Left lobe of liver (tissue), 2 donors: ENCODE measurements at places on chromosomes 16 and 17. TPM values are rescaled to one million over a fixed set of nuclear protein-coding genes. Genes with fewer than 3 reads are reported as not detected.

Gene AATK
- 0.70 TPM for total RNA-seq

Gene CARD14
- total RNA-seq, result 0.23 TPM

DNA sequence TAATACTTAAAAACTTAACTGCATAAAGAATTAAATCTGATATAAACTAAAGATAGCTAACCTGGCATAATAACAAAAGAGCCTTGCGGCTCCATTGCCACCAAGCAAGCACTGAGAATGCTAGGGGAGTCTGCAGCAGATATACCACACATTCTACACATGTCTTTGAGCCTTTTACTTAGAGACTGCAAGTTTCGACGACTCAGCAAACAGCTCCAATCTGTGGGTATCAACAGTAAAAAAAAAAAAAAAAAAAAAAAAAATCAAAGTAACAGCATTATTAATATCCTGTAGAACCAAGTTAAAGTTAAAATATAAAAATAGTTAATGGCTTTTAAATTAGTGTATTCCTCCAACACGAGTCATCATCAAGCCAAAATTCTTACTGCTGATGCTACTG is 27.8 kb upstream of the INTS2 start:
- DNase-seq, result no peak

DNA sequence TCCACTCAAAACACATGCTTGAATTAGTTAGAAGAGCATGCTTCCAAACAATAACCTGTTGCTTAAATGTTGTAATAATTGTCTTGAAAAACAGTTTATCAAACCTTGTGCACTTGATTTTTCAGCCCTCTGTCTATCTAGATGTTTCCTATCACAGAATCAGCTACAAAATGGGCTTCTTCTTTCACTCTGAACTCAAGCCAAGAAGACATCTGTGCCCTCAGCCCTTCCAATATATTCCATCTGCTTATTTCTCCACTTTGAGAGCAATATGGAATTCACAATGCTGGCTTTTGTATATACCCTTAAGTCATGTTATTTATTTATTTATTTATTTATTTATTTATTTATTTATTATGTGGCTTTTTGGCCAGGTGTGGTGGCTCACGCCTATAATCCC is 234.2 kb downstream of the TOX3 start:
- DNase-seq, result no peak

- DNase-seq, result no peak
Measured at GRCh38 chr17:30188211-30188939, 47.1 kb downstream of the SLC6A4 start.

DNA sequence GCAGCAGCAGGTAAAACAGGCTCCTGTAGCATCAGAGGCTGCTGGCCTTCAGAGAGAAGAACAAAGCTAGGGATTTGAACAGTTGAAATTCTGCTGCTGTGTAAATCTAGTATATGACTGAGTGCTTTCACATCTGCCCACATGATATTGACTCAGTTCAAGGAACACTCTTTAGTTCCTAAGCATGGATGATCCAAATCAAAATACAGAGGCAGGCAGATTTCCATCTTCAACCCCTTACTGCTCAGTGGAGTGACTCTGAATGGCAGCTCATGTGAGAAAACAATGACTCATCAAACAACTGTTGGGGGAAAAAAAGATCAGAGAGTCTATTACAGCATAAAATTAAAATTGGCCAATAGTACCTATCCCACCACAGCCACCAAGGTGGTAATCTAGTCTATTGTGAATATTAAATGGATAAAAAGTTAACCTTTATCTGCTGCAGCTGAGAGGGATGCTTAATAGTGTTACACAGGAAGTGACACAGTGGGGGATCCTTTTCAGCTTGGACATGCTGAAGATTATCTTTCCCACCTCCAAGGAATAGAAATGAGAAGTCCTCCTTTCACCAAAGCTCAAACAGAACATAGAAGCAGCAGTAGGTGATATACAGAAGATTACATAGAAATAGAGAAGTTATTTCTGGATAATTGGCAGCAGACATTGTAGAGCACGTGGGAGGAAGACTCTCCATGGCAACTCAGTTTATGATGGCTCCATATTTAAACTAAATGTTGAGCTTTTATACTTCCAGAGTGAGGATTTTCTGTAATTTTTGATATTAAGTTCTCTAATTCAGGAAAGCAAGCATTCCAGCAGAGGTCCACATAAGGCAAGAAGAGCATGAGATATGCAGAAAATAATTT is 239.7 kb upstream of the ERCC4 start:
- no peak for DNase-seq

- no peak for DNase-seq
Measured at GRCh38 chr17:6554871-6555330, 1.5 kb downstream of the PITPNM3 start.

DNA sequence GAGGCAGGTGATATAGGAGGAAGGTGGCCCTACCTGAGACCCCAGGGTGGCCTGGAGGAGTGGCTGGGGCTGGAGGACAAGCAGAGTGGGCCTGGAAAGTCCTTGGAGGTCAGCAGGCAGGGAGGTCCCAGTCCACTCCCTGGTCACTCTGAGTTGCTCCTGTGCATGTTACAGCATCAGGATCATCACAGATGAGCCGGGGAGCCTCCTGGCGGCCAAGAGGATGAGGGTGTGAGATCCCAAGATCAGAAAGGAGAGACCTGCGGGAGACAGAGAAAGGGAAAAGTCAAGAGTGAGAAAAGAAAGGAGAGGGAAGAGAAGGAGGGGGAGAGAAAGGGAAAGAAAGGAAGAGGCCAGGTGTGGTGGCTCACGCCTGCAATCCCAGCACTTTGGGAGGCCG is 71.7 kb downstream of the MRM1 start:
- DNase-seq, result no peak
